ENCODE measurements at places on chromosomes 1 and 21. TPM values are rescaled to one million over a fixed set of nuclear protein-coding genes. Genes with fewer than 3 reads are reported as not detected.

The IKBKE gene
- polyA plus RNA-seq = 6.3 TPM

The TMEM54 gene
- 31.8 TPM for polyA plus RNA-seq

The ASAP3 gene
- 3.9 TPM for polyA plus RNA-seq

The HES4 gene
- polyA plus RNA-seq = 9.6 TPM

The KLHDC8A gene
- polyA plus RNA-seq = 0.51 TPM

The PPM1J gene
- polyA plus RNA-seq = 0.51 TPM

The FAM89A gene
- polyA plus RNA-seq = 13.3 TPM

The LRRC71 gene
- 0.14 TPM for polyA plus RNA-seq

The C1orf210 gene
- not detected for polyA plus RNA-seq

The CTH gene
- polyA plus RNA-seq = 2.3 TPM

The ANKRD65 gene
- polyA plus RNA-seq = 0.05 TPM

The GRHL3 gene
- polyA plus RNA-seq = 0.58 TPM

The SMIM1 gene
- 1.3 TPM for polyA plus RNA-seq

The APCS gene
- not detected for polyA plus RNA-seq

The ZMYND12 gene
- polyA plus RNA-seq = 0.57 TPM

The PTGFRN gene
- polyA plus RNA-seq = 17.4 TPM

The CLCA1 gene
- polyA plus RNA-seq = not detected

The RPTN gene
- not detected for polyA plus RNA-seq

The TRIM45 gene
- 2.1 TPM for polyA plus RNA-seq

The HSF2BP gene
- 1.7 TPM for polyA plus RNA-seq

The SPRR2G gene
- not detected for polyA plus RNA-seq

The CYP2J2 gene
- polyA plus RNA-seq = 0.09 TPM

The OLFML2B gene
- 0.45 TPM for polyA plus RNA-seq

The CCDC27 gene
- not detected for polyA plus RNA-seq

The DLGAP3 gene
- polyA plus RNA-seq = 0.07 TPM

The EDN2 gene
- polyA plus RNA-seq = 2.8 TPM

The TBX19 gene
- 1.0 TPM for polyA plus RNA-seq

The SH3D21 gene
- 1.1 TPM for polyA plus RNA-seq

The HOOK1 gene
- polyA plus RNA-seq = 0.45 TPM

The F3 gene
- polyA plus RNA-seq = 4.4 TPM

The TSPEAR gene
- not detected for polyA plus RNA-seq

The RIMS3 gene
- polyA plus RNA-seq = 1.5 TPM

The TMEM81 gene
- polyA plus RNA-seq = 2.0 TPM

The MAP1LC3C gene
- 0.21 TPM for polyA plus RNA-seq

The ISG20L2 gene
- 27.6 TPM for polyA plus RNA-seq

The TTC39A gene
- polyA plus RNA-seq = 1.7 TPM

The FAM72D gene
- 12.9 TPM for polyA plus RNA-seq

The CLCN6 gene
- 8.9 TPM for polyA plus RNA-seq

The DYRK3 gene
- polyA plus RNA-seq = 8.7 TPM

The TCP10L gene
- 0.30 TPM for polyA plus RNA-seq

The ADAMTS5 gene
- polyA plus RNA-seq = not detected

The CELA3B gene
- not detected for polyA plus RNA-seq

The CCNL2 gene
- polyA plus RNA-seq = 80.3 TPM

The TNFRSF14 gene
- polyA plus RNA-seq = 0.31 TPM

The AQP10 gene
- polyA plus RNA-seq = not detected

The PIK3C2B gene
- polyA plus RNA-seq = 9.0 TPM

The OR2L2 gene
- not detected for polyA plus RNA-seq

The TPM3 gene
- 510 TPM for polyA plus RNA-seq

The OR6N1 gene
- polyA plus RNA-seq = not detected

The KIRREL1 gene
- polyA plus RNA-seq = 41.3 TPM

The STX12 gene
- 13.6 TPM for polyA plus RNA-seq

The USF1 gene
- polyA plus RNA-seq = 49.2 TPM

The GSTM5 gene
- not detected for polyA plus RNA-seq

The TMEM200B gene
- 0.18 TPM for polyA plus RNA-seq
